ENCODE measurements at places on chromosomes 13 and 19.
A peak's percentile ranks its signal among the peaks of the same experiment; 100 is the strongest.

DNA sequence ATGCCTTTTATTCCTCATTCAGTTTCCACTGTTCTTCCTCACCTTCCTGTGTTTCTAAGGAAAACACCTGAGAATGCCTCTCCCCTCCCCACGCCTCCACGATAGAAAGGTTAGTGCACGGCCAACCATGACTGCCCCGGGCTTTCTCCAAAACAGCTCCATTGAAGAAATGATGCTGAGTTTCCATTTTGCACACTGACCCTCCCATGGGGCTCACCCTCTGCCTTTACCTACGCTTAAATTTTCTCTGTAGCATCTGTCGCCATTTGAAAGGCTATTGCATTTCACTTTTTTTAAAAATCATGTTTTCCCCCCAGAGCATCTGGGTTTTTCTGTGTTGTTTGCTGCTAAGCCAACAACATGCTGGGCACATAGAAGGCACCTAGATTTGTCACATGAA is 48.2 kb downstream of the ABCC4 start:
- no peak for DNase-seq

DNA sequence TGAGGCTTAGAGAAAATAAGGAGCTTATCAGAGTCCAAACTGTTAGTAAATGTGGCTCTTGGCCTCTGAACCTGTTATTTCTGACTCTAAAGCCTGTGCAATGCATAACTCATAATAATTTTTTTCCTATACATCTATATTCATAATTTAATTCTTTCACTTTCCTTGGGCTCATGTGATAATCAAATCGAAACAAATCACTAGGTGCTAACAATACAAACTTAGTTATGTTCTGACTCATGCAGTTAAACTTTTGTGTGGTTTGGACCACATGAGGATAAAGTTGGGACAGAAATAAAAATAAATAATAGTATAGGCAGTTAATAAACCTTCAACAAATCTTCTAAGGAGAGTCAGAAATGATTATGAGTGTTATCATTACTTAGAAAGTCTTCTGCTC is 1629.0 kb downstream of the OLFM4 start:
- DNase-seq: no peak

DNA sequence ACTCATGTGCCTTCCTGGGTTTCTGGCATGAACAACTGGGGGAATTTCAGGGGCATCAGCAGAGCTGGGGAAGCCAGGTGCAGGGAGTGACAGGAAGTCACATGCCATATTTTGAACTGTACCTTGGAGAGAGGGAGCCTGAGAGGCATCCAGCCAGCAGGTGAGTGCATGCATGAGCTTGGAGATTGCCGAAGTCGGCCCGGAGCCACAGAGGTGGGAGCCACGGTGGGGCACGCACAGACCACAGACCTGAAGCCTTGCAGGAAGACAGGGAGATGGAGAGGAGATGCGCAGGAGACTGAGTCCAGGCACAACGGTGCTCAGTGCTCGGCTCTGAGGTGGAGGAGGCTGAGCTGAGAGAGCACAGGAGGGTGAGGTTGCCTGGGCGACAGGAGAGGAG is 55.1 kb downstream of the CDADC1 start:
- DNase-seq: no peak

GRCh38 chr13:95176611-95177259 is 124.5 kb downstream of the ABCC4 start:
- DNase-seq: no peak

GRCh38 chr19:17109962-17110598 is 34.5 kb downstream of the MYO9B start:
- no peak for DNase-seq

- no peak for DNase-seq
Observed at GRCh38 chr13:76503766-76504165, 382.4 kb downstream of the KCTD12 start.

GRCh38 chr13:90763476-90764150 is 583.9 kb upstream of the MIR17HG start:
- no peak for DNase-seq

DNA sequence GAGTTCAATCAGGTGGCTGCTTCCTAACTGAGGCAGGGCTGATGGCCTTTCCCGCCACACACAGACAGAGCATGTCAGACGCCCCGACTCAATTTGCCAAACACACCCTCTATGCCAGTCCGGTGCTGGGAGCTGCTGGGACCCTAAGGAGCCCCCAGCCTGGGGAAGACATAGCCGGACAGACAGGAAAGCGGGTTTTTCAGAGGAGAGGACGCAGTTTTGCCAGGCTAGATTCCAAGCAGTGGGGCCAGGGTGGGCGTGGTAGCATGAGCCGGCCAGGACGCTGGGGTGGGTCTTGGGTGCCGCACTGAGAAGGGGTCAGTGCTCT is 19.8 kb downstream of the MAST3 start:
- no peak for DNase-seq

DNA sequence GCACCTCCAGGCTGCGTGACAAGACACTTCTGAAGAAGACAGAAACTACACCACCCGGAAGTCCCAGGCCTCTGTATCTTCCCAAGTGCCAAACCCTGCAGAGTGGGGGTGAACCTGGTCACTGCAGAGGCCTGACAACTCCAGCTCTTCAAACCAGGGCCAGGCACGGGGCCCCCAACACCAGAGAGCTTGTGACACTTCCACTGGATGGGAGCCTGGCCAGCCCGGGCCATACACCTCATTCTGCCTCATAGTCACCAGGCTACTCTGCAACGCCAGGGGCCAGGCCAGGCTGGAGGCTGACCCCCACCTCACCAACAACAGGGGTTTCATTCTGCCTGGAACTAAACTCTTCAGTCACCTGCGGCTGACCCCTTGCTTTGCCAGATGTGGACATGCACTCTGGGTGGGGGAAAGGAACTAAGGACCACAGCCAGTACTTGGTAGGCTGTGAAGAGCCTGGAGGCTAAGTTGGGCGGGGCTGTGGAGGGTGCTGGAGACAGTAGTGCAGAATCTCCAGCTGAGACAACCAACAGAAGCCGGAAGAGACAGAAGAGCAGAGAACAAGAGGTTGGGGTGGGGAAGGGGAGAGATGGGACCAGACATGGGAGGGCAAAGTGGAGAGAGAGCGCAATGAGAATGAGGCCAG is 23.0 kb downstream of the TUBA3C start:
- no peak for DNase-seq

GRCh38 chr19:5593343-5594255 is 25.8 kb upstream of the TINCR start:
- no peak for DNase-seq

DNA sequence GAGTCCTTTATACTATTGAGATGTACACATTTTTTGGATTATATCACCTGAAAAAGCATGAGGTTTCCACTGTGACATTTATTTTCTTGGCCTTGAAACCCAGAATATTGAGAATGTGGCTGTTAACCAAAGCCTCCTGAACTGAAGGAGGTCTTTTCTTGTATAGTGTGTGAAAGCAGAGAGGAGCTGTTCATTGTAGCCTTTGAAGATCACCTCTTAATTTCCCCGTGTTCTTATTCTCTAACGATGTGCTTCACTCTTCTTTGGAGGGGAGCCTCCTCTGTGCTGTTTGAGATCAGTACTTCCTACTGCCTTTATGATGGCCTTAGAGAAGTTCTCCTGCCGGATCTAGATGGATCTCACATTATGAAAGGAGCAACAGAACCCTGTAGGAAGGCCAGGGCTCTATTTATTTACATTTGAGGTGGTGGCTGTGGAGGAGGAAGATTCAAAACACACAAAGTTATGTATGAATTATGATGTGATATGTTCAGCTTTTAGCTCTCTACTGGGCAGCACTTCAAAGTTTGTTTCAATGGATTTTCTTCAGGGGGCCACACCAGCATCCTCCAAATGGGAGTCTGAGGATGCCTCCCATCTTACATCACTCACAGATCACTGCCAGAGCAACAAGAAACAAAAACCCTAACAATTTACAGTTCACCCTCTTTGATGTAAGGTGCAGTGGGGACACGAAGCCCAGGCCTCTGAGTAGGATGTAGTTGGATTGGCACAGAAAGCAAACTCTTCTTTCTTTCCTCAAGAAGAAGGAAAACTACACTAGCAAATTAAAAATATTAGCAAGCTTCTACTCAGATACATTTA is 322.3 kb downstream of the DLEU7 start:
- DNase-seq: no peak

- peak; percentile 81 for DNase-seq
Observed at GRCh38 chr19:4328243-4328990, 10.2 kb downstream of the STAP2 start.

DNA sequence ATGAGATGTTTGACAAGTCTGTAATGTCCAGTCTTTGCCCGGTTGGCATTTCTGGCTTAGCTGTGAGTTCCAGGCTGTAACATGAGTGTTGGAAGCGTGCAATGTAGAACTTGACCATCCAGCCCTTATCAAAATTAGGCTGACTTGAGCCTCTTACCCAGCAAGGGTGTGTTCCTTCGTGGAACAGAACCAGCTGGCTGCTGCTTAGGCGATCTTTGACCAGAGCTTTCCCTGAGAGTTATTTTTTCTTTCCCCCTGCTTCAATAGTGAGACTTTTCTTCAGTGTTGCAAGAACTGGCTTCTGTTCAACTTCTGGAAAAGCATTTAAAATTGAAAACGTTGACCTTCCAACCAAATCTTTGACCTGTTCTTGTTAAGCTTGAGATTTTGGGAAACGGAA is 6.5 kb downstream of the TNFSF13B start:
- no peak for DNase-seq

DNA sequence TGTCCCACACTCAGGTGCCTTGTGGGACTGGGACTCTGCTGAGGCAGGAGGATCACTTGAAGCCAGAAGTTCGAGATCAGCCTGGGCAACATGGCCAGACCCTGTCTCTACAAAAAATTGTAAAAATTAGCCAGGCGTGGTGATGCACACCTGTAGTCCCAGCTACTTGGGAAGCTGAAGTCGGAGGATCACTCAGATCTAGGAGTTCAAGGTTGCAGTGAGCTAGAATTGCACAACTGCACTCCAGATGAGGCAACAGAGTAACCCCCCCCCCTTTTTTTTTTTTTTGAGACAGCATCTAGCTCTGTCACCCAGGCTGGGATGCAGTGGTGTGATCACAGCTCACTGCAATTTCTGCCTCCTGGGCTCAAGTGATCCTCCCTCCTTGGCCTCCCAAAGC is 11.0 kb upstream of the SYDE1 start:
- DNase-seq: no peak

DNA sequence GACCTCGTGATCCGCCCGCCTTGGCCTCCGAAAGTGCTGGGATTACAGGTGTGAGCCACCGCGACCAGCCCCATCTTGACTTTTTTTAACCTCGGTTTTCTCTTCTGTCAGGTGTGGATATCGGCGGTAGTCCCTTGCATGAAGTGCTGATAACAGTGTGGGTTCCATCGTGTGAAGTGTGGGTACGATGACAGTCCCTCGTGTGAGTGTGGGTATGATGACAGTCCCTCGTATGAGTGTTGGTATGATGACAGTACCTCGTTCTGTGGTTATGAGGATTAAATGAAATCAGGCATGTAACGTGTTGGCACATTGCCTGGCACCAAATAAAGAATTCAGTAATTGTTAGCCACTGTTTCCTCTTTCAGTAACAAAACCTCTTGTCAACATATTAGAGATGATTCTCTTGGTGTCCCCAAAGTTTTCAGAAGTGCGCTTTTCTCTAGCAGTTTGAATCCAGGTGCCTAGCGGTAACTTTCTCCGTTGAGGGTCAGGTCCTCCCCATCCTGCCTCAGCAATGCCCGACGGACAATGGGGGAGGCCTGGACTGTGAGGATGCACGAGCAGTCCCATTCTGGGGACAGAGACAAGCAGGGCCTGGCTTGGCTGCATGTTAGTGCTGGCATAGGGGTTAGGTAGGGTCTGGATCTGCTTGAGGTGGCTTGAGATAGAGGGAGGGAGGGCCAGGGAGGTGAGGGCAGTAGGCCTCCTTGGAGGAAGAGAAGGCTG is 15.3 kb downstream of the GATAD2A start:
- DNase-seq: no peak

DNA sequence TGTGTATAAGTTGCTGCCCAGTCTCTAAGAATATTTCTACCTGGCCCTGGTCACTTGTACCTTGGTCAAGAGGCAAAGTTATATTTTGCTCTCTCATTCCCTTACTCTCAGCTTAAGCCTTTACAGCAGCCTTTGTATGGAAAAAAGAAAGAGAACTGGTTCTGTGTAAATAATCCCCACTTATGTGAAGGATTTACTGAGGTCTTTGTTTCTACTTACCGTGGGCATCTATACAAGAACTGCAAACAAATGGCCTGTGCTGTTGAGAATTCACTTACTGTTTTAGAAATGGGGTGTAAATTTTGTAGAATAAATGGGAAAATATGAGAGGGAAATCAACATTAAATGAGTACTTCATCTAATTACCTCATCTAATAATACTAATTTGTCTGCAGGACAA is 267.4 kb downstream of the PCDH20 start:
- DNase-seq: no peak

- DNase-seq: no peak
Observed at GRCh38 chr13:73107481-73107880, 48.7 kb downstream of the KLF5 start.

DNA sequence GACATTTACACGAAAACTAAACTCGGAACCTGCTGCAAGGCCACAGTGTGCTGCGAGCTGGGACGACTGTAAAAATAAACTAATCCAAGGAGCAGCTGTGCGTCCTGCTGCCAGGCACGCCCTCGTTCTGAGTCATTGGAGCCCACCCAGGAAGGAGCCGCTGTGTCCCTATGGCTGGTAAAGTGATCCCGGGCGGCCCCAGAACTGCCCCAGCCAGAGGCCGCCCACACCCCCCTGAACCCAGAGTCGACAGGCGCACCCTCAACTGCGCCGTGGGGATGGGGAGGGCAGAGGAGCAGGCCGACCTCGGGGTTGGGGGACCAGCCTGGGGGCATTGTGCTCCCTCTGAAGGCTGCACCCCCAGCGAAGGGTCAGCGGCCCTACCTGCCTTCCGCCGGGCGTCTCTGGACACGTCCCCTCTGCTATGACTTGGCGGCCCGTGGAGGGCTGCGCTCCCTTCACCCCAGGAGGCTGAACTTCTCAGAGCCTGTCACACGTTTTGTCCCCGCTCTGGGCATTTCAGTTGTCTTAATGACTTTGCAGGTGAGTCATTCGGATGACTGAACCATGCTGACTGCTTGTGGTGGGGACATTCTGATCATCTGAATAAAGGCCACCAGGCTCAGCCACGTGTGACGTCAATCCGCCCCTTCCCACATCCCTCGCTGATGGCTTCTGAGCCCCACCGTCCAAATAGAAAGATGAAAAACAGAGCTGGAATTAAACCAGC is 42.7 kb downstream of the ADPRHL1 start:
- DNase-seq: no peak

DNA sequence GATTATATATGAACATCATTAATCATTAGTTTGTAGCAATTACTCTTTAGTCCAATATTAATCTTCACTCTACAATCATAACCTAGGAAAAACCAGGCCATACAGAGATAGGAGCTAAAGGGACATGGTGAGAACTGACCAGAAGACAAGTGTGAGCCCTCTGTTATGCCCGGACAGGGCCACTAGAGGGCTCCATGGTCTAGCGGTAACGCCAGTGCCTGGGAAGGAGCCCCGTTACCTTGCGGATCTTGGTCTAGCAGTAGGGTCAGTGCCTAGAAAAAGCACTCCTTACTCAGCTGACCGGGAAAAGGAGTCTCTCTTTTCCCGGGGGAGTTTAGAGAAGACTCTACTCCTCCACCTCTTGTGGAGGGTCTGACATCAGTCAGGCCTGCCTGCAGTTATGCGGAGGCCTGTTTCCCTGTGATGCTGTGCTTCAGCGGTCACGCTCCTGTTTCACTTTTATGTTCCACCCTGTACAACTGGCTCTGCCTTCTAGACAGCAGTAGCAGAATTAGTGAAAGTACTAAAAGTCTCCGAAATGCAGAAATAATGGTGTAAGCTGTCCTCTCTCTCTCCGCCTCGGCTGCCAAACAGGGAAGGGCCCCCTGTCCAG is 13.8 kb downstream of the OR7D4 start:
- peak; percentile 44 for DNase-seq

- DNase-seq: no peak
Observed at GRCh38 chr13:75371203-75371602, 110.8 kb downstream of the TBC1D4 start.

GRCh38 chr13:34847766-34848165 is 94.3 kb upstream of the NBEA start:
- DNase-seq: no peak
